Stimulated activated CD4-positive, alpha-beta T cell treated with anti-CD3 and anti-CD28 coated beads, Interleukin-4, amount 100 ng/mL, for 24 hours (primary cell): ENCODE measurements at places on chromosomes 1 and 21.

GRCh38 chr1:221511797-221512196, 230.1 kb downstream of the DUSP10 start:
- DNase-seq, result no peak

- no peak for DNase-seq
Observed at GRCh38 chr1:47944561-47944960, 52.6 kb downstream of the TRABD2B start.

DNA sequence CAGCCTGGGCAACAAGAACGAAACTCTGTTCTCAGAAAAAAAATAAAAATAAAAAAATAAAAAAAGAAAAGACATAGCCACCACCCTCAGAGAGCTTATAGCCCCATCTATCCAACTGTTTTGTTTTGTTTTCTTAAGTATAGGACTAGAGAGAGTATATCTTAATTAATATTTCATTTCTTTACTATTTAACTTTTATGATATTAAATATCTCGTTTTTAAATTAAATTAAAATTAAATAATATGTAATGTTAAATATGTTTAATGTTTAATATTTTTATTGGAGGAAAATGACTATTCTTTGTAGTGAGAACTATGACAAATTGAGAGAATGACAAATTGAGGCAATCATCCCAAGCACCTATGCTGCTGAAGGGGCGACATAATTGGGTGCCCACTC, 33.1 kb upstream of the YTHDF2 start:
- DNase-seq, result no peak

- peak; percentile 58 for DNase-seq
Observed at GRCh38 chr1:181100015-181100905, 11.8 kb downstream of the IER5 start.

DNA sequence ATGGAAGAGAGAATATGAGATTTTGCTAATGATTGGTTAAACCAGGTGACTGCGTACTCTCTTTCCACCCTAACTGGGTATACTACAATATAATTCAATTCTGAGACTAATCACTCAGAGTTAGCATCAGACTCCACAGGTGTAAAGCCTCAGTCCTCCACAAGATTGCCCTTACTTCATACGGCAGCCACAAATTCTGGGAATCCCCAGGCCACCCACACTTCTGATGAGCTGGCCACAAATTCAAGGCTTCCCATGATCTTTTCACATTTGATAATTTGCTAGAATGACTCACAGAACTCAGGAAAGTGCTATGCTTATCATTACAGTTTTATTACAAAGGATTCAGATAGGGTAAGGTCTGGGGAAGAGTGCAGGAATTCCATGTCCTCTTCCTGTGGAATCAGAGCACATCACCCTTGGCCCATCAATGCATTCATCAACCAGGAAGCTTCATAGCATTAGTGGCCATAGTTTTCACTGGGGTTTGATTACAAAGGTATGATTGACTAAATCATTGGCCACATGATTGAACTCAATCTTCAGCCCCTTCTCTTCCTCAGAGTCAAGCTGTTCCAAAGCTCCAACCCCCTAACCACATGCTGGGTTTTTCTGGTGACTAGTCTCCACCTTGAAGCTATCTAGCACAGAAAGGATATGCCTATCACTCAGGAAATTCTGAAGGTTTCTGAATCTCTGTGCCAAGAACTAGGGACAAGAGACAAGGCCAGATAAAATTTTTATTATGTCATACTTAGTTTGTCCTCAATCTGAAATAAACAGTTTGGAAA, 131.7 kb downstream of the HHIPL2 start:
- peak; percentile 60 for DNase-seq

- DNase-seq, result no peak
Observed at GRCh38 chr21:42351626-42352440, 1.0 kb upstream of the TFF2 start.

GRCh38 chr1:39266269-39266668, 61.8 kb downstream of the MACF1 start:
- no peak for DNase-seq
